ENCODE measurements at places on chromosomes 2 and 18.

DNA sequence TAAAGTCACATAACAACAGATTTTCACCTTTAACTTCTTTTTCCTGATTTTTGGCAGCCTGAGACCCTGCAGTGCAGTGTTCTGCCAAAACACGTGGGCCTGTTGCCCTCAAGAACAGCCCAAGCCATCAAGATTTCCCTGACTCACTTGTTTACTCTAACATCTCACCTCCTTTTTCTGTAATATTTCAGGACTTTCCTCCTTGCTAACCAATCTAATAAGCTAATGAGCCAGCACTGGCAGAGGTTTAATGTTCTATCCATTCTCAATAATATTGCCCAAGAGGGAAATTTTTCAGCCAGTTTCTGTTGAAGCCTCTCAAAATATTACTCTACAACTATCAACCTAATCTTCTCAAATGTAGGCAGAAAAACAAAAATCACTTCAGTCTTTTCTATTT lies 635.2 kb downstream of the DPP10 start:
- DNase-seq: no peak

DNA sequence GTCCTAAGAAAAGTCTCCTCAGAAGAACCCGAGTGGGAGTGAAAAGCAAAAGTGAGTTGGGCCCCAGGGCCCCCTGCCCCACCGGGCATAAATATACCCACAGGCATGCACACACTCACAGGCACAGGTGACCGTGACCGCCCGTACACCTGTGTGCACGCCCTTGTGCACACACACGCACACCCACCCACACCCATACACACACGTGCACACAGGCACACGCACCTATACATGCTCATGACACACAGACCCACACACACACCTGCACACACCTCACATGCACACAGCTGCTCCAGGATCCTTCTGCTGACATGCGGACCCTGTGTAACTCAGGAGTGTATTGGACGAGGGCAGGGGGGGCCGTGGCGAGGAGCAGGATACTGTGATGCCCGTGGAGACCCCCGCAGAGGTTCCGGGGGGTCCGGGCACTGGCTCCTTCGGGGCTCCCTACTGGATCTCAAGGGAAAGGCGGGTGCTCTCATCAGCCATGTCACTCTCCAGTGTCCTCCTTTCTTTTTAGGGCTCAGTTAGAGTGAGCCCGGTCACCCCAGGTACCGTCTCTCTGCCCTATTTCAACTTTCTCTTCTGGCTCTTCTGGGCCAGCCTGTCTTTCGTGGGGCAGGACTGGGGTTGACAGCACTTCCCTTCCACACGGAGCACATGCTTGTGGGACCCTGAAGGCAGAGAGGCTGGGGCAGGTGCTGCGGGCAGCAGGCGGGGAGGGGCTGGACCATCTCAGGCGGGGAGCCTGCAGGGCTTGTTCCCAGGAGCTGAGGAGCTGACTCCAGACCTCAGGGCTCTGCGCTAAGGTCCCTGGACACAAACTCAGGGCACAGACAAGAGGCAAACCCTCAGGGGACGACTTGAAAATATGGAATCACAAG lies 48.5 kb downstream of the TPO start:
- no peak for DNase-seq

DNA sequence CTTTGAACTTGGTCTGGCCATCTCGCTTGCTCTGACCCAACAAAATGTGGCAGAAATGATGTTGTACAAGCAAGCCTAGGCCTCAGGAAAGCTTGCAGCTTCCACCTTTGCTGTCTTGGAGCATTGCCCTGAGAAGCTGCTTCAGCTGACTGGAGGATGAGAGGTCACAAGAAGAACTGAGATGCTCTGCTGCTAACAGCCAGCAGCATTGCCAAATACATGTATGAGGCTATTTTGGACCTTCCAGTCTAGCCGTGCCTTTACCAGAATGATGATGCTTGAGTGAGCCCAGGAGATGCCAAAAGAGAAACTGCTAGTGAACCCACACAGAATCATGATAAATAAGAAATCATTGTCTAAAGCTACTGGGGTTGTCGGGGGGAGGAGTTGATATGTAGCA lies 13.2 kb upstream of the ITGAV start:
- DNase-seq: no peak

- no peak for DNase-seq
Measured at GRCh38 chr2:219513787-219514186, 495 bp upstream of the ASIC4 start.

GRCh38 chr2:238069021-238069709 lies 8.4 kb downstream of the SCLY start:
- DNase-seq: no peak

DNA sequence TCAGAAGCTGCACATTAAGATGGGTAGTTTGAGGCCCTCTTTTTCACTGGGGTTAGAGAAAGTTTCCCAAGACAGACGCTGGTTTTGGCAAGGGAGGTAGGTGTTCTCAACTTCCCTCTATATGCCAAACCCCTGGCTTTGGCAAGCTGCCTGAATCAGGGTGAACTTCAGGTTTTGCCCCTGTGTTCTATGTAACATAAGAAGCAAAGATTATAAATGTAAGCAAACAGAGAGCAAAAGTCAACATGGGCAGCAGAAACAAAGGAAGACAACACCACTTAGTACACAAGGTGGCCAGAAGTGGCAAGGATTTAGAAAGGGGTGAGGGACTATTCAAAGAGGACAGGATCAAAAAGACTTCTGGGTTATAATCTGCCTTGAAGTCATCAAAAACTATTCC lies 70.5 kb upstream of the TFCP2L1 start:
- no peak for DNase-seq

GRCh38 chr2:110854355-110855081 lies 122.1 kb downstream of the ACOXL start:
- DNase-seq: no peak

- DNase-seq: peak; percentile 79
Measured at GRCh38 chr2:42827647-42828486, 35.5 kb upstream of the HAAO start.

DNA sequence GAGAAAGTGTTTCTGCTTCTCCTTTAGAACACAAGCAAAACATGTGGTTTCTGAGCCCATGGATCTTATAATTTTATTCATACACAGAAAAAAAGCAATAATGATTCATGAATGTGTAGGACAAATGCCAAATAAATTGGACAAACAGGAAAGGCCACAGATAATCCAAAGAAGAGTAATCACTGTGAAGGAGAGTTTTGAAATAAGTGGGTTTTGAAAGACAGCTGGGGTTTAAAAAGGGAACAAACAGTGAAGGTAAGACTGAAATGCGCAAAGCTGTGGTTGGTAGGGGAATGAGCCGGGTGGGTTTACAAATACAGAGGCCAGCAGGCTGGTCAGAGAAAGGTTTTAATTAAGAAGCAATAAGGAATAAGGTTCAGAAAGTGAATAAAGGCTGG lies 50.0 kb upstream of the MBOAT2 start:
- DNase-seq: no peak

GRCh38 chr2:166944909-166945308 lies 56.6 kb downstream of the XIRP2 start:
- no peak for DNase-seq

DNA sequence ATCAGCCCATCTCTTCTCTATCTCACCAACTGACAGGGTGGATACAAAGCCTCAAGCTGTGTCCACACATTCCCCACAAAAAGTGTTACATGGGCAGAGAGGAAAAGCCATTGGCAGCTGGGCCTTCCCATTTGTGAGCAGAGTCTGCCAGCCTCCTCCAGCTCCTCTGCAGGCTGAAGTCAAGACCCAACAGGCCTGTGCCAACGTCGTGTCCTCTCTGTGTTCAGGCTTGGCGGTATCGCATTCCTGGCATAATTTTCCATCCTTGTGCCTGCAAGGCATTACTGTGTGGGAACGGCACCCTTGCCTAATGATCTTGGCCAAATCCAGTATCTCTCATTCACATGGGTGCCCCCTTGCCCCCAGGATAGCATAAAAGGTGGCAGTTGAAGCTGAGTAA lies 41.5 kb upstream of the APCDD1 start:
- no peak for DNase-seq

DNA sequence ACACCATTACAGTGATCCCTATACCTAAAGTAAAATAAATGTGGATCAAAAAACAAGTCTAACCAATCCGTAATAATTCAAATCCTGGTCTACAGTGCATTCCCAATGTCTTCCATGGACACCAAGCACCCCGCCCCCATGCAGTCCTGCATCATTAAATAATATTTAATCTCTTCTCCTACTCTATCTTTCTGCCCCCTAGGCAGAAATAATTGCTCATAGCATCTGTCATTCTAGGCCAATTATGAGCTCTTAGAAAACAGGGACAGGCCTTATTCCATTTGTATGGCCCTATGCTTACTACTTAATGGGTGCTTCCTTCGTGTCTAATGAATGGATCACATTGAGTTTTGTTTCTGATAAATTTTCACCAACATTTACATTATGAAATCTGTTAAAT lies 66.4 kb downstream of the PAX3 start:
- DNase-seq: no peak

All from CD4-positive, alpha-beta T cell treated with Interleukin-4 for 1 hour (primary cell).